ENCODE measurements at places on chromosomes 3 and 15.
A peak's percentile ranks its signal among the peaks of the same experiment; 100 is the strongest.

- DNase-seq, result peak; percentile 33
Measured at GRCh38 chr15:33021806-33022389, 172.6 kb downstream of the FMN1 start.

- no peak for DNase-seq
Measured at GRCh38 chr3:43162230-43163084, 56.6 kb upstream of the POMGNT2 start.

GRCh38 chr3:120506076-120506827, 55.5 kb upstream of the FSTL1 start:
- no peak for DNase-seq

DNA sequence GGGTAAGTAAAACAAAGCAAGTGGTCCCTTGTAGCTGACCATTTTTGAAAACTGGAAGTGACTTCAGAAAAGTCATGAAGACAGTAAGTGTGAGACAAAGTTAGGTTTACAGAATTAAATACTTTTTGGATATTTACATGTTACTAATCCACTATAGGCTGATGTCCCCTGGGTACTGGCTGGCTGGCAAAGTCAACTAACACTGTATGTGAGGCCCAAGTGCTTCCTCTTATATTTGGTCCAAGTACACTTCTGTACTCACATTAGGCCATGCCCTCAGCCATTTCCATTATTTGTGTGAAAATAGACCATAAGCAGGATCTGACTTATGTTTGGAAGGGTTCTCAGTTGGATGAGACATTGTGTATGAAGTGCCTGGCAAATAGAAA, 5.5 kb upstream of the LEKR1 start:
- DNase-seq, result no peak

DNA sequence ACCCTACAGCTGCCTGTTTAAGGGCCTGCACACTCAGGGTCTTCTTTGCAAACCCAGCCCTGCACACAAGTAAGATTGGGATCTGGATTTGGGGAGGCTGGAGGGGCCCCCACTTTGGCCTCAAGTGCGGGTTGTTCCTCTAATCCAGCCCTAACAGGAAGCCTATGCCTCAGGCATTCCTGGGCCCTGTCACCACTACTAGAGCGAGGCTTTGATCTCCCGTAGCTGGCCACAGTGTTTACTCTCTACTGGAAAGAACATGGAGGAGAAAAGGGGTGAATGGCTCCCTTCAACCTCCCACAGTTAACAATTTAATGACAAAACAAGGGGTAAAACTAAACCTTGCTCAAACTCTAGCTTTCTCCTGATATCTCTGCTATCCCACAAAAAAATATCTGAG, 48.4 kb downstream of the DZIP1L start:
- DNase-seq, result no peak

Data from NCI-H774 (cell line).